ENCODE measurements at places on chromosomes 3 and 15.

- no peak for DNase-seq
Observed at GRCh38 chr15:73753250-73754130, at the start of gene INSYN1. TSS of gene INSYN1 (minus strand) at chr15:73753351. CDS start at chr15:73751130, 2,221 bp downstream.

GRCh38 chr3:12854565-12854964, 13.2 kb upstream of the RPL32 start:
- DNase-seq = no peak

- no peak for DNase-seq
Observed at GRCh38 chr15:78875107-78875914, 2.6 kb downstream of the MORF4L1 start.

DNA sequence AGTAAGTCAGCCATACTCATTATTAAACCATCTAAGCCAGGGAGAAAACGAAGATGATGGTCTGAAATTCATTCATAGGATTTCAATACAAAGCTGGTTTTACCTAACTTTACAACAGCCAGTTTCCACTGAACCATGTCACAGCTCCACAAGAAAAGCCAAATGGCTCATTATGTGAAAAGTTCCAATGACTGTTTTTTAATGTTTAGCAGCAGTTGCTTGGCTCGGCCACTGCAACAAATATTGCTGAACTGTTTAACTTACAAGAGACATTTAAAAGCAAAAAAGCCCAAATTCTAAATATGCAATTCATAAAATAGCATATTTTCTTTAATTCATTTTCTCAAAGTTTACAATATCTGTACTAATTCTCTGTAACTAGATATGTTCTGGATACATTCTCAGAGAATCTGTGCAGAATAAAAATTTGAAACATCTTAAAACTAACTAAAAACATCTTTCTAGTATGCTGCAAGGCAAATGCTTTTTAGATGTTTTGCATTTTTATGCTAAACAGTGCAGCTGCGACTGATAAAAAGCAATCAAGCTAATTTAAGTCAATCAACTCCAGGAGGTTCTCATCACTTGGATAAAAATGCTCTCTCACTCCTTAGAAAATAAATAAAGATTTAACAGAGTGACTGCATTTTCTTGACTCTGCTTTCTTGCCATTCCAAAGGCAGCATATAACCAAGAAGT, 356.5 kb downstream of the ERC2 start:
- no peak for DNase-seq

DNA sequence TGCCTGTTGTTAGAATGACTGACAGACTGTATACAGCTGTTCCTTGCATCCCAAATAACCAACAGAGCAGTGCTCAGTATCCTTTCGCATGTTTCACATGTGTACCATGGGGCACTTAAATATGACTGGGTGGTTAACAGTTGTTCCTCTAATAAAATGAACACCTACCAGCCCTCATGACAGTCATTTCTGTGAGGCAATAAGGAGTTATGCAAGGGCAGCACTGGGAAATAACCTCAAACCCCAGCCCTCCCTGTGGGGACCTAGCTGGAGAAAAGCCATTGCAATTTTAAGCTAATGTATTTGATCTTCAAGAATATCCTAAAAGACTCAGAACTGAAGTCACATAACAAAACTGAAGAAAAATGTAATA, 7.3 kb downstream of the RFT1 start:
- DNase-seq = no peak

DNA sequence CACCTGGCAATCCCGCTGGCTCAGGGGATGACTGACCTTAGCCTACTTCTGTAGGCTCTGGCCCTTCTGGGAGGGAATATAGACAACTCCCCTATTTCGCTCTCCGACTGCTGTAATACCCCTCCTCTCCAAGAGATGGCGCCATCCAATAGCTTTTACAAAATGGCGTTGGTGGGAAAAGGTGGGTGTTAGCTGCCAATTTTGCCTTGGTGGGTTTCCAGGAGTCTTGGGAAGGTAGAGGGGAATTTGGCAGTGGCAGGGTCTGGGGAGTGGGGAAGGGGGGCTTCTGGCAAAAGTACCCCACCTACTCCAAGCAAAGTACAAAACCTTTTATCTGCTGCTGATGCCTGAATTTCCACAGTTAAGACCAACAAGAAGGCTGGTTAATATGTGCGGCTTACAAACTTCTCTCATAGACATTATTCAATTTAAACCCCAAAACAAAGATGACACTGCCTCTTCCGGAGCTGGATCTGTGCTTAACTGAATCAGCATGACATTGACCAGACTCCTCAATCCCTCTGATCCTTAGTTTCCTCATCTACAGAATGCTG, 62.1 kb downstream of the RASGRF1 start:
- no peak for DNase-seq

GRCh38 chr15:95290176-95290974, 1040.1 kb upstream of the NR2F2 start:
- no peak for DNase-seq

DNA sequence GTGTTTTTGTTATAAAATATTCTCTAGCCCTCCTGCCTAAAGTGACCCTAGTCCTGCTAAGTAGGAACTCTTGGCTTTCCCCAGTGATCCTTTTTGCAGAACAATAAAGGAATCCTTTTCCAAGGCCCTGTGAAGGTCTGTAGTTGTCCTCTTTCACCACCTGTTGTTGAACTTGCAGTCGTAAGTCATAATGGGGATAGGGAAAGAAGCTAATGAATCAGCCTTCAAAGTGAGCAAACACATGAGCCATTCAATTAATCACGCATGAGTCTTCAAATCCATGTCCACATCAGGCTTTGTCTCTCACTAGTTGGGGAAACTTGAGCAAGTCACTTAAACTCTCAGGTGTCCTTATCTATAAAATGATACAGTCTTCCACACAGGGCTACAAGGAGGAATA, 27.6 kb downstream of the ZNF860 start:
- no peak for DNase-seq

GRCh38 chr3:79018671-79019136, 749.1 kb downstream of the ROBO1 start:
- no peak for DNase-seq

DNA sequence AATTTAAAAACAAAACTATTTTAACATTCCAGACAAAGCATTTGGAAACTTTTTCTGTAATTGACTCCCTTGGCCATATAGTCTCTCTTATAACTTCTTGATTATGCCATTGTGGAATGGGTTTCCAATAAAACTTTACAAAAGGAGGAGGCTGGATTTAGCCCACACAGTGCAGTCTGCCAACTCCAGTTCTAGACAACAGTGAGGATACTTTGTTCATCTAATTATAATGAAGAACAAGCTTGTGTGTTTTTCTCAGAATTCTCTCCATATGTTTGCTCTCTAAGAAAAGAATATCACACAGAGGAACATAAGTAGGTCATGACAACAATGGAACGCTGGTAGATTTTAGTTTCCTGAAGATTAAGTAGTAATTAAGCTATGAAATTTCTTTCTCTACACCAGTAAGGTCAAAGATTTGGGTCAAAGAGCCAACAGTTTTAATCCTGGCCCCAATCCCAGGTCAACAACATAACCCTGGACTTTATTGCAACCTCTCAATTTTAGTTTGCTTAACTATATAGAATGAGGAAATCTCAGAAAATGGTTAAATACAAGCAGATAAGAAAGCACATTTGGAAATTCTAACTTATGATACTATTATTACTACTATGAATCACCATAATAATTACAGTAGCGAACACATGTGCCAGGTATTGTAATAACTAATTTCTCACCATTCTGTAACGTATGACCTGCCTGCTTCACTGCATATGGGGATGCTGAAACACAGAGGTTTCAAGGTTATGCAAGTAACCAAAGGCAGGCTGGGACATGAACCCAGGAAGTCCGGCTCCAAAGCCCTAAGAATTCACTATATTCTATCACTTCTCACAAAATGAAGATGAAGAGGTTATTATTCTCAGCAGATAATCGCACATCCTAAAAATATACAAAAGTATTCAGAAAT, 65.7 kb downstream of the TJP1 start:
- DNase-seq = no peak

DNA sequence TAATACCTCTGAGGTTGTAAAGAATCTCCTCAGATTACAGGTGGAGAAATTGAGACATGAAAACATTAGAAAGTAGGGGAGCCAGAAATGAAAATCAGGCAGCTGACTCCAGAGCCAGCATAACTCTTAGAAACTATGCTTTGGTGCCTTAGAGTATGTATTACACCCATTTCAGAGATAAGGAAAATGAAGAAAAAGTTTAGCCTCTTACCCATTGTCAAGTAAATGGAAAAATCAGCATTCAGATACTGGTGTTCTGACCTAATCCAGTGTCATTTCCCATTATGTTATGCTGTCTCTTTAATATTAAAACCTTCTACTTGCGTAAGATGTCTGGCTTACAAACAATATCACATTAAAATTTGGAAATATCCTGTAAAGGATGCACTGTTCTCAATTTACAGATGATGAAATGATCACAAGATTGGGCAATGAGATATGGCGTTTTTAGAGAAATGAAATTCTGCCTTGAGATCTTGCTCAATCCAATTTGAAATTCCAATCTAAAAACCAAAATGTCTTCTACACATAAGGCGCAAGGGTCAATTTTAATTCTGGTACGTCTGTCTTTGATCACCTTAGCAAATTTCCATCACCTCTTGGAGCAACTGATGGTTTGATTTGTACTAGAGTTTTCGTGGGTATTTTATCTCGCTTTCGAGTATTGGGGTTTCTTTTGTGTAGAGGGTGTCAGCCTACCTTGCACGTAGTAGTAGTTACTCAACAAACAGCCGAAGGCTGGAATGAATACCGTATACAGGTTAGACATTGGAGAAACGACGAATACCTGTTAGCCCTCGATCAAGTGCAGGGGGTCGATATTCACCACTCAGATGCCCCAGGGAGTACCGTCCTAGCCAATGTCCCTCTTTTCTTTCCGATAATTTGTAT, 902 bp upstream of the ZCWPW2 start:
- no peak for DNase-seq

DNA sequence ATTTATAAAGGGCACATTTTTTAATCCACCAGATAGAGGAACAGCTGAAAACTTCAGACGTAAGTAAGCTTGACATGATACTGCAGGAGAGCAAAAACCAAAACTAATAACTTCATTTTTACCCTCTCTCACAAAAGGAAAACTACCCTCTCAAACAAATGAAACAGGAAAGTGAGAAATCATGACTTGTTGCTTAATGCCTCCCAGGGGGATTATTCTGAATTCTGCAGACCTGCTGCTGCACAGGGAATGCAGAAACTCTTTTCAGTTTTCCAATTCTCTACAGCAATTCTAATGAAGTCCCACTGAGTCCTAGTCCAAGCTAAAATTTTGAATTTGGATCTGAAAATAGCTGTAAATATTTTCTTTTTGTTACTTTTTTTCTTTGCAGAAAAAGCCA, 637.1 kb upstream of the CCDC54 start:
- DNase-seq = no peak

GRCh38 chr3:114685161-114685560, 391.3 kb downstream of the TIGIT start:
- no peak for DNase-seq

DNA sequence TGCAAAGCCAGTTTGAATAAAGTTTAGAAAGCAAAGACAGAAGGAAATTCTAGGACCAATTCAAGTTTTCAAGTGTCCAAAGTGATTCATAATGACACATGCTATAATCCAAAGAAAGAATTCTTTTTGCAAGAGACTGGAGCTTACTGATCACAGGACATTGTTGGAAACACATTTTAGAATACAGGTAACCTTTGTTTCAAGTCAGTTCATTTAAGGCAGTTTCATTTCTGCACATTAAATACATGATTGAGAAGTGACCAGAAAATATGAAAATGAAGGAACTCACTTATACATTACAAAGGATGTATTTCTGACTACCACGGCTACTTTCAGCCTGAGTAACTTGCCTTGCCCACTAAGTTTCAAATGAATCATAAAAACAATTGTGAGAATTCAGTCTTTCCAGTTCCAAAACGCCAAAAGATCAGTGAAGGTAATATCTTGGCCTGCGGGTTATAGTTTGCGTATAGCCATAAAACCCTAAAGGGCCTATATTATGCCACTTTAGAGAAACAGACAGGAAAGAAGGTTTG, 48.7 kb downstream of the PRICKLE2 start:
- DNase-seq = no peak

GRCh38 chr15:64624242-64624641, 151.1 kb downstream of the RBPMS2 start:
- DNase-seq = no peak

- DNase-seq = no peak
Observed at GRCh38 chr3:170907637-170908234, 701 bp downstream of the EIF5A2 start.

- DNase-seq = no peak
Observed at GRCh38 chr3:52479877-52480575, 15.1 kb upstream of the STAB1 start.

- DNase-seq = no peak
Observed at GRCh38 chr3:125023833-125024555, 31.8 kb downstream of the HEG1 start.

- no peak for DNase-seq
Observed at GRCh38 chr15:93378558-93378957, 289.5 kb upstream of the RGMA start.

- DNase-seq = no peak
Observed at GRCh38 chr3:30098653-30099455, 507.5 kb upstream of the TGFBR2 start.
